Activated CD4-positive, alpha-beta T cell treated with anti-CD3 and anti-CD28 coated beads, Interleukin-2, amount 50 U/mL, for 48 hours (primary cell): ENCODE measurements at places on chromosomes 11 and 22.
A peak's percentile ranks its signal among the peaks of the same experiment; 100 is the strongest.

DNA sequence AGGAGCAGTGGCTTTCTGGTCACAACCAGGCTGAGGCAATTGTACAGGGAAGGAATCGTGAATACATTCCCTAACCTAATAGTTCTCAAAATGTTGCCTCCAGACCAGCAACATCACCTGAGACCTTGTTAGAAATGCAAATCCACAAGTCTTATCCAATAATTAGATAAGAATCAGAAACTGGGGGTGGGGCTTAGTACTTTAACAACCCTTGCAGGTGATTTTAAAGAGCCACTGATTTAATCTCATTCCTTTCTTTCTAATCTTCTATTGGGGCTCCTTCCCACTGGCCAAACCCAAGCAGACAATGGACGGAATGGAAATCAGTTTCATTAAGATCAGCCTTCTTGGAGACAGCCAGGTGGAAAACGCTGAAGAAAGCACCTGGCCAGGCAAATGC, 142.4 kb upstream of the DDI1 start:
- DNase-seq: no peak

- DNase-seq: peak; percentile 59
These were observed 869 bp upstream of the EIF4ENIF1 start for GRCh38 chr22:31490496-31490925.

DNA sequence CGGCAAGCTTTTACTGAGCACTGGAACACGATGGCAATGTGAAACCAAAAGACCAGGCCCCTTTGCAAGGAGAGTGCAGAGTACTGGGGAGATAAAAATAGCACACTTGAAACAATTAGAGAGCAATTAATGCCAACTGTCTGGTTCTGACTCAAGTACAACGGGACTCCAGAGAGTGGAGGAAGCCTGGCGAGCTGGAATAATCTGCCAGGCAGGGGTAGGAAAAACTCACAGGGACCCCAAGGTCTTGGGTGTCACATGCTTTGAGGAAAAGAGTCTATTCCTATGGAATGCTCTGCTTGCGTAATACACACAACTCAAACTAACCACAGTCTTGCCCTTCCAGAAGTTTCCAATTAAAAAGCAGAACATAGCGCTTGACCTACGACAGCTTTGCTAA, 113.0 kb upstream of the CLMP start:
- DNase-seq: no peak

GRCh38 chr22:33958741-33959140, 38.5 kb upstream of the LARGE1 start:
- DNase-seq: no peak

GRCh38 chr22:46076651-46077339, 73.5 kb upstream of the PPARA start:
- DNase-seq: no peak

GRCh38 chr11:69490516-69490915, 9.1 kb downstream of the LINC01488 start:
- DNase-seq: no peak

DNA sequence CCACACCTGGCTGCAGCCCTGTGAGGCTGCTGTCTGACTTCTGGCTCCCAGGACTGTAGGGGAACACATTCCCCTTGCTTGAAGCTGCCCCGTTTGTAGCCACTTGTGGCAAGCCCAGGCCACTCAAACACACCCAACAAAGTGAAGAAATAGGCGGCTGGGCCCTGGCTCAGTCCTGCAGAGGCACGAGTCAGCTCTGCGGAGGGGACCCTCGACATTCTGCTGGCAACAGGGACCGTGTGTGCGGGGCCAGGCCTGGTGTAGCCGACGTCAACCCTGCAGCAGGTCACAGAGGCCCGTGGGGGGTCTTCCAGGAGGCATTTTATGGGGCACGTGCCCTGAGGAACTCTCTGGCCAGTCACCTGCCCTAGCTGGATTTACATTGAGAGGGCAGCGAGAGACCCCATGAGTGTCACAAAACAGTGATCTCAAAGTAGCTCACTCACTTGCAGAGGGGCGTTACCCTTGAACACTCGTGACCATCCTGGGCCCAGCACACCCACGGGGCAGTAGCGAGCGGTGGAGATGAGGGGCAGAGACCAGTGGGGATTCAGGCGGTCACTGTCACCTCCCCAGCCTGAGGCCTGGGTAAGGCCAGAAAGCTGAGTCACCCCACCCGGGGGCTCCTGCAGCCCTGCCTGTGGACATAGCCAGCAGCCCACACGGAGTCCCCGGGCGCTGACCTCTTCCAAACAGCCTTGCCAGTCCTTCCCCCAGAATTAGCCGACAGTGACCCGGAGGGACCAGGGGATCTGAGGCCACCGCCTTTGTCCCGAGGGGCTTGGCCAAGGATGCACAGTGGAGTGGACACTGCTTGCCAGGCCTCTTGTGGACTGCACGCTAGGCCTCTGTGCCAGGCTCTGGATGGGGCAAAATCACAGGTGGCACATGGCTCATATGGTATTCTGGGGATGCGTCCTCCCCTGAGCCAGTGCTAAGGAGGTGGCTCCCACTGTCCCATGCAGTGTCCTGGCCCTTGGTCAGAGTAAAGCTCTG, 139.5 kb downstream of the CTTN start:
- DNase-seq: no peak

DNA sequence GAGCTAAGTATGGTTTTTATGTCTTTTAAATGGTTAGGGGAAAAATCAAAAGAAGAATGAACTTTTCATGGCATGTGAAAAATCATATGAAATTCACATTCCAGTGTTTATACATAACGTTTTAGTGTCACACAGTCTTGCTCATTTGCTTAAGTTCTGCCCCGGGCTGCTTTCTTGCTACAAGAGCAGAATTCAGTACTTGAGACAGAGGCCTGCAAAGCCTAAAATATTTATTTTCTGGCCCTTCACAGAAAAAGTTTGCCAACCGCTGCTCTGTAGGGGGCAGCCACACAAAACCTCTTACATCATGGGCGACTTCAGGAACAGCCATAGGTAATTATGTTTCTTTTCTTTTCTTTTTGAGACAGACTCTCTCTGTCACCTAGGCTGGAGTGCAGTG, 1.0 kb upstream of the ATG2A start:
- no peak for DNase-seq

DNA sequence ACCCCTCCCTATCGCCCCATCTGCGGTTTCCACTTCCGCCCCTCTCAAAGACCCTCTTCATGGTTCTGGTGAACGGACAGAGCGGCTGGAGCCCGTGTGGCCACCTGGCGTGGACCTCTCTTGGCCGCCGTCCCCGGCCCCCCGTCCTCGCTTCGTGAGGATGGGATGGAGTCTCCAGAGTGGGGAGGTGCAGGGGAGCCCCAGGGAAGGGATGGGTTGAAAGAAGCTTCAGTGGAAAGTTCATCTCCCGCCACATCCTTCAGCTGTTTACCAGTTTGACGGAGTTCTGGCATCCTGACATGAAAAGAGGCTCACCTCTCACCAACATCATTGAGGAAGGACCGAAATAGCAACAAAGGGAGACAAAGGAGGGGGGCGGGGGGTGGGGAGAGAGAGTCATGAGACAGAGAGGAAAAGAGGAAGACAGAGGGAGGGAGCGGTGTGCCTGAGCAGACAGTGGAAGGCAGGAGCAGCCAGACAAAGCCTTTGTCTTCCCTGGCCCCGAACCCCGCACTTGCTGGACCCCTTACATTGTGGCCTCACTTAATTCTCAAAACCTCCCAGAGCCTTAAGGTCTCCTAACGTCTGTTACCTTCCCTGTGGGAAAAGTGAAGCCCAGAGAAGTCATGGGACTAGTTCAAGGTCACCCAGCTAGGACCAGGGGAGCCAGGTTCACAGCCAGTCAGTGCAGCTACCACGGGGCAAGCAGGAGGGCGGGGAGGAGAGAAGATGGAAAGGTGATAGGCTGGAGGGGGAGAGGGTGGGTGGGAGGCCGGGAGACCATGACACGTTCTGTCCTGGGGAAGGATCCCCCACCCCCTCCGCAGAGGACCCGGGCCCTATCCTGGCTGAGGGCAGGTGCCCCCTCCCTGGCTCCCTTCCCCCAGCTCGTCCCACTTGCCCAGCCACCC, 54.9 kb downstream of the CD6 start:
- DNase-seq: peak; percentile 62

- DNase-seq: no peak
These were observed 86.6 kb downstream of the RTL6 start for GRCh38 chr22:44411226-44412135.
